ENCODE measurements at places on chromosomes 12 and 14.

DNA sequence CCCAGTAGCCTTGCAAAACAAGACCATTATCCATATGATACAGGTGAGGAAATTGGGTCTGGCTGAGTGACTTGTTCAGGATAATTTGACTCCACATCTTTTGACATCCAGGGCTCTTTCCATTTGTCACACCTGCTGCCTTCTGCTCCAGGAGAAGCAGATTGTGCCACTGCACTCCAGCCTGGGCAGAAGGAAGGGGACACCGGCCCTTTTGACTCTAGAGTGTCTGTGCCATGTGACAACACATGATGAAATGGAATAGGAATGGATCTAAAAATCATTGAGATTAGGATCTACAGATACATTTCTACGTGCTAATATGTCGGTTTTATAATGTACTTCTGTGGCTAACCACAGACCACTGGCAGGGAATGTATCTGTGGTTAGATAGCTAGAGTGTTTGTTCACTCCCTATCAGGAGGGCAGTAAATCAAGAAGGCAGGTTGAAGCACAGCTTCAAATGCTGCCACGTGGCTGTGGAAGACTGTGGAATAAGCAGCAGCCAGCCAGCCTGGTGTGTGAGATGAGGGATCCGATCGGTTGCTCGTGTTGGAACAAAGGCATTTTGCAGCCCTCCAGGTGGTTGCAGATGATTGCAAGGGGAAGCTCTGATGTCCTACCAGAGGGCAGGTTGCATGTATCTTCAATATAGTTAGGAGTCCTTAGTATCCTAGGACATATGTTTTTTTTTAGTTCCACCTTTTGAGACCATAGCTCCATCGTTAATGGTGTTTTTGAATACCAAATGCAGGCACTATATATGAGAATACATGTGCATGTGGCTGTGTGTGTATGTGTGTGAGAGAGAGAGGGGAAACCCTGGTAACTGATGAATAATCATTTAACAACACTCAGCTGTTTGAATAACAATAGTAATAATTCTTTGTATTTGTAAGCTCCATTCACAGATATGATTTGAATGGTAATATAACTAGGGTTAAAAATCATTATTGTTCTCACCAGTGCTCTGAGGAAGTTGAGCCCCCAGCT is 28.6 kb downstream of the EML1 start:
- DNase-seq = peak; percentile 36

GRCh38 chr14:58109744-58110143 is 42.3 kb downstream of the ARMH4 start:
- no peak for DNase-seq

DNA sequence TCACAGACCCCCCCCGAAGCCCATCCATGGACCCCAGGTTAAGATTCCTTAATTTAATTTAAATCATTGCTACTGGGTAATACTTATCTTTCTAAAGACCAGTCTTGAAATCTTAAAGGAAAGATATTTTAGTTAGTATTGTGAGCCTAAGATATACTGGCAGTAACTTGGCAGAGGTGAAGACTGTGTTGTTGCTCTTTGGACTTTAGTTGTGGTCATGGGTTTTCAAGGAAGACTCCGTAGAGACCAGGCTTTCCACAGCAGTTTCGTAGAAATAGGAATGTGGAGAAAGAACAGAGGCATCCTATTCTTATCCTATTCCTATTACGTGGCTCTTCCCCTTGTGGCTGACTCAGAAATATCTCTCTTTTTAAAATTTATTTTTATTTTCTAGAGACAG is 99.0 kb downstream of the SCN8A start:
- no peak for DNase-seq

DNA sequence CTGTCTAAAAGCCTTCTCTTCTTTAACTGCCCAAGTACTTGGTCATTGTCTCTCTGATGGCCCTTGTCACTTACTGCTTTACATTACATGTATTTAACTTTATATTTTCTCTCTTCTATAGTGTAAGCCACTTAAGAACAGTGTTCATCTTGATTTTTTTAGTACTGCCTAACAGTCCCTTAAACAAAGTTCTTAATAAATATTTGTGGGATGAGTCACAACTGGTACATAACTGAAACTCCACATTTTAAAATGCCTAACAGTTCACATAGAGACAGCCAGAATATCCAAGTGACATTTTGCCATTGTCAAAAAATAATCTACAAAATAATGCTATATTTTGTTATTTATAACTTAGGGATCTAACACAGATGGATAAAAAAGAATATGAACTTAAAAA is 146.6 kb downstream of the STXBP6 start:
- no peak for DNase-seq

DNA sequence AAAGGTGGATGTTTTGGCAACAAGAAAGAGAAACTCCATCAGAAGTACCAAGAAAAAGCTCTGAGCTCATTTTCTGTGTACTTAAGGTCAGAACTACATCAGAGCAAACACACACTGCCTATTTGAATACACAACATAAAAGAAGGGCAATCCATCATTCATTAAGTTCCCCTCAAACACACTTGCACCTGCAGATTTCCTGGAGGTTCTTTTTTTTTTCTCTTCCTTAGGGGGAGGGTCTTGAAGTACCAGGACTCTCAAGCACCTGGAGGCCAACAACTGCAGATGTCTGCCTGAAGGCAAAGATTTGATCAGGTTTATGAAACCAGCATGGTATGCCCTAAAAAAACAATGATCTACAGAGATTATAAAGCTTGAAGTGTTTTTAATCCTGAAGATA is 26.1 kb upstream of the PTHLH start:
- DNase-seq = no peak

- no peak for DNase-seq
Observed at GRCh38 chr12:109871668-109872314, 8.6 kb downstream of the GLTP start.

DNA sequence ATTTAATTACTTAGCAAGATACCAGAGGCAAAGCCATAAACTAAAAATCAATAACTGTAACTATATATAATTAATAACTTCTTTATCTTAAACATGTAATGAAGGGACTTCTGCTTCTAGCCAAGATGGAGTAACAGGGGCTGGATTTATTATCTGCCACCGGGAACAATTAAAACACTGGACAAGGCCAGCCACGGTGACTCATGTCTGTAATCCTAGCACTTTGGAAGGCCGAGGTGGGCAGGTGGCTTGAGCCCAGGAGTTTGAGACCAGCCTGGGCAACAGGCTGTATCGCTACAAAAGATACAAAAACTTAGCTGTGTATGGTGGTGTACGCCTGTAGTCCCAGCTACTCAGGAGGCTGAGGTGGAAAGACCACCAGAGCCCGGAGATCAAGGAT is 113.6 kb downstream of the TAOK3 start:
- no peak for DNase-seq

Measured in H54 (cell line).